Psoas muscle (tissue), 8 donors: ENCODE measurements at places on chromosomes 7 and 10. TPM values are rescaled to one million over a fixed set of nuclear protein-coding genes. Genes with fewer than 3 reads are reported as not detected.

DNA sequence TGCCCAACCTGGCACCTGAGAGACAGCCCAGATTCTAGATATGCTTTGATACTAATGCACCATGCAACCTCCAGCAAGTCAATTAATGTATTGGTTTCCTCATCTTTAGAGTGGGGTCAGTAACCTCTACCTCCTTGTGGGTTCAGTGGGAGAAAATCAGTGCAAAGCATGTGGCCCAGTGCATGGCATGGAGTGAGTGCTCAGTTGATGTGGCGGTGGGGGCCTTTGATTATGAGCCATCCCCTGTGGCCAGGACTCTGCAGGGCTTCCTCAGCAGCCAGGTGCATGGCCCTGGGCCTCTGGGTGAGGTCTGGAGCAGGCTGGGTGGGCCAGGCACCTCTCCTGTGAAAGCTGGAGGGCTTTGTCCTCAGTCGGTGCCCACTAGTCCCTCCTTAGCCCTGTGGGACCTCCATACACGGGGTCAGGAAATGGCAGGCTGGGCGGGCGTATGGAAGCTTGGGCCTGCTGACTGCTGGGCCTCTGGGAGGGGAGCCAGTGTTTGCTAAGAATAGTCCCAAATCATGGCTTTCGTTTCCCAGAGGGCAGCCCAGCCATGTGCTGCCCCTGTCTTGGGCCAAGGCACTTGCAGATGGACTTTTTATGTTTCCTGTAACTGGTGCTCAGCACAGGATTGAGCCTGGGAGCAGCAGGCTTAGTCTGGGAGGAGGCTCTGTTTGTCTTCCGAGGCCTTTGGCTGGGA lies 3.4 kb downstream of the PALD1 start:
- DNase-seq = peak; percentile 52
- H3K36me3 ChIP-seq = no peaks in the 10 kb centered on the region
- peak overlapping the region; percentile 74 for H3K27ac ChIP-seq
- no peak overlapping the region for H3K4me3 ChIP-seq

- H3K27ac ChIP-seq = no peak overlapping the region
- peaks cover 24% of the 10 kb centered on the region for H3K4me1 ChIP-seq
- DNase-seq = no peak
- H3K27me3 ChIP-seq = no peaks in the 10 kb centered on the region
- no peaks in the 10 kb centered on the region for H3K36me3 ChIP-seq
Observed at GRCh38 chr7:139571190-139571589, 47.7 kb downstream of the CLEC2L start.

Gene FOXI2
- not detected for total RNA-seq

DNA sequence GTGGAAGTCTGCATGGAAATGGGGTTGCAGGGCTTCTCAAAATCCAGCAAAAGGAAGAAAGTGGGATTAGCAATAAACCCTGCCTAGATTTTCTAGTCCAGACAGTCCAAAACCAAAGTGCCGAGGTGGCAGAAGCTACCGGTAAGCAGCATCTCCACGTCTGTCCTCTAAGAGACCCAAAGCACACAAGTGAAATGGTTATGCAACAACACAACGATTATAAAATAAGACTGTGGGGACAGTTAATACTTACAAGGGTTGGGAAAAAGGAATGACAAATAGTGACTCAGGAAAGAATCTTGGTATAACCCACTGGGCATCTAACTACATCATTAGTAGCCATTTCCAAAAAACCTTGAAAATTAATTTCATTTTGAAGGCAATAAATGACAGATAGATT lies 24.7 kb downstream of the CREB3L2 start:
- no peak overlapping the region for H3K27ac ChIP-seq
- H3K4me3 ChIP-seq = no peak overlapping the region
- H3K27me3 ChIP-seq = no peaks in the 10 kb centered on the region
- H3K36me3 ChIP-seq = no peaks in the 10 kb centered on the region

Gene VWDE
- not detected for total RNA-seq

GRCh38 chr10:2487921-2488320 lies 579.4 kb upstream of the PFKP start:
- H3K4me1 ChIP-seq = no peaks in the 10 kb centered on the region
- no peak overlapping the region for H3K4me3 ChIP-seq
- no peak overlapping the region for H3K27ac ChIP-seq
- no peak for DNase-seq
- H3K27me3 ChIP-seq = no peaks in the 10 kb centered on the region

Gene PIP
- not detected for total RNA-seq

DNA sequence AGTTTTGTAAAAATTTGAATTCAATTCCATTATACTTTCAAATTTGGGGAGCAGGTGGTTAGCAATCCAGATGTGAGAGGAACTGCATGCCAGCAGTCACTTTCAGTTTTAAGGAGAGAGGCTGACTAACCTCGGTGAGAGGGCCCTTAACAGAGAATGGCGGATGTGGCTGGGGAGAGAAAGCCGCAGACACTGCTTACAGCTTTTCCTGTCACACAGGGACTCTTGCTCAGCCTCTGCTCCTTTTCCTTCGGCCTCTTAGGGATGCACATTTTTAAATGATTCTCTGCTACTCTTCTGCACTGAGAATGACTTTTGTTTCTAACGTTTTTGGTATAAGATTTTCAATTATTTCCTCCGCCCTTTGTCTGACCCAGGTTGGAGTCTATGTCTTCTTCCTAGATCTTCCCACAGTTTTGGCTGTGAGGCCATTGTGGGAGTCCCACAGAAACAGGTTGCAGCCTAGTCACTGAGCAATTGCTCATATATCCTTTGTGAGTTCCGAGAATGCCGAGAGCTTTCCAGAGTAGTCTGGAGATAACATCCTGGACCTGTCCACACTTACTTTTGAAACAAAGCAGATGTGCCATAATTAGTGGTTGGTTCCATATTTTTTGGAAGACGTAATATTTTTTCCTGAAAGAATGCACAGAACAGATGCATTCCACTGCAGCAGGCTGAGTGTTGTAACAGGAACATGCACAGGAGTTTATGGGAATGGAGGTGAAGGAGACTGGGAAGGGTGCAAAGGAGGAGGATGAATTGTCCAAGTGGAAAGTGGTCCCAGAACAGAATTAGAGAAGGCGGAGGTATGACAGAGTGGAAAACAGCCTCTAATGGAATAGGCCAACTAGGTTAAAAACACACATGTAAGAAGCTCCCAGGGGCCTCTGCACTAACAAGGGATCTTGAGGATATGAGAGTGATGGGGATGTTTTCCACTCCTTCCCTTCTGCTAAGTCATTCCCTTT lies 168.0 kb upstream of the ZNF32 start:
- H3K27ac ChIP-seq = peak overlapping the region; percentile 11
- H3K4me3 ChIP-seq = no peak overlapping the region
- no peaks in the 10 kb centered on the region for H3K4me1 ChIP-seq

DNA sequence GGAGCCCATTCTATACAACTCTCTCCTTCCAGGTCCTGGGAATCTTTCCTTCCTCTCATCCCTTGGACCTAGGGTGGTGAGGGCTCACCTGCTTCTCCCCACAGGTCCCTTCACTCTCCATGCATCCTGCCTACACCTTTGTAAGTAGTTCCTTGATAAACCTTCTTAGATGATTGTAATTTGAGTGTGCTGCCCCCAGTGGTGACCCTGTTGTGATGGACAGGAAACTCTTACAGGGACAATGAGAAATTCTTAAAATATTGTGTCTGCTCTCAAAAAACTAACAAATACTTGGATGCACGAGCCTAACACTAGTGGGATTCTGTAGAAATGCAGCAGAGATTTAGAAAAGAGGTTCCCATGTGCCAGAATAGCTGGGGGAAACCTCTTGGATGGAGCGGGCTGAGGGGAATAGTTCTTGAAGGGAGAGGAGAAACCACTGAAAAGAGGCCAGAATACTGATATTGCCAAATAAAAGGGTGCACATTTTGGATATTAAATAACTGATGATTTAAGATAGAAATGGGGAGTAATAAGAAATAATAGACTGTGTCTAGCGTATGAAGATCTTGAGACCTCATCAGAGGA lies 6.7 kb upstream of the PAXIP1 start:
- H3K27me3 ChIP-seq = no peaks in the 10 kb centered on the region
- H3K4me1 ChIP-seq = peaks cover 2% of the 10 kb centered on the region
- no peak overlapping the region for H3K27ac ChIP-seq
- no peak for DNase-seq

GRCh38 chr7:94177441-94177840 lies 173.3 kb upstream of the BET1 start:
- no peak overlapping the region for H3K4me3 ChIP-seq
- no peak for DNase-seq
- H3K27ac ChIP-seq = no peak overlapping the region
- H3K27me3 ChIP-seq = no peaks in the 10 kb centered on the region

- no peak for DNase-seq
- H3K27me3 ChIP-seq = no peaks in the 10 kb centered on the region
- H3K27ac ChIP-seq = no peak overlapping the region
- H3K4me1 ChIP-seq = no peaks in the 10 kb centered on the region
- H3K36me3 ChIP-seq = no peaks in the 10 kb centered on the region
Observed at GRCh38 chr7:122724366-122724765, 21.6 kb upstream of the RNF148 start.

Gene PKD1L1
- 1.4 TPM for total RNA-seq

DNA sequence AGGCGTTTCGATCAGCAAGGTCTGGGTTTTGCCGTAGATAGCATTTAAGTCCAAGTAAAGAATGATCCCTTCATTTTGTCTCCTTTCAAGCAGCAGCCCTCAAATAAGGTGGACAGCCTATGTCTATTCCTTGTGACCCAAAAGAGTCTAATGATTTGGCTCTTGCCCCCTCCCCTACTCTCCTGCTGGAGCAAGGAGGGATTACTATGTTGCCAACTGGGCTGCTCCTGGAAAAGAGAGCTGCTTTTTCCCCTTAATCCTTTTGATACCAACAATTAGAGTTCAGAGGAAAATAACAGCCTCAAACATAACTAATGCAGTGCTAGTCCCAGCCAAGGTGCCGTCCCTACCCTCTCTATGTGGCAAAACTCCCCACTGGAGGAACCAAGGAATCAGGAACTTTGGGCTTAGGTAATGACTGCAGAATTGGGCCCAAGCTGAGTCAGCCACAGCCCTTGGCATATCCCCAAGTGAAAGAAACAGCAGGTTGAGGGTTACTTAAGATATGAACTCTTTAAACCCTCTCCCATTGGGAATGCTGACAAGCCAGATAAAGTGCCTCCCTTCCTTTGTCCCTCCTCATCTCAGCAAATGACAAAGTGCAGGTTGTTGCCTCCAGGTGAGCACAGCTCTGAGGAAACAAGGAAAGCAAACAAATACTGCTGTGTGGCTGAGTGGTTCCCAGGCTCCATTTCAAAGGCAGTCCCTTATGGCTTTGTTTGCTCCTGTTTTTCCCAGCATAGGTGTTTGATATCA lies 643.7 kb downstream of the INHBA start:
- no peak for DNase-seq
- H3K4me1 ChIP-seq = no peaks in the 10 kb centered on the region
- no peak overlapping the region for H3K27ac ChIP-seq

GRCh38 chr10:121310151-121310711 lies 288.0 kb downstream of the FGFR2 start:
- H3K36me3 ChIP-seq = no peaks in the 10 kb centered on the region
- no peak for DNase-seq
- H3K4me1 ChIP-seq = no peaks in the 10 kb centered on the region
- H3K27ac ChIP-seq = no peak overlapping the region

- DNase-seq = no peak
- H3K27me3 ChIP-seq = no peaks in the 10 kb centered on the region
- no peak overlapping the region for H3K27ac ChIP-seq
- no peaks in the 10 kb centered on the region for H3K4me1 ChIP-seq
- H3K4me3 ChIP-seq = no peak overlapping the region
Observed at GRCh38 chr10:8719971-8720370, 665.5 kb downstream of the GATA3 start.

DNA sequence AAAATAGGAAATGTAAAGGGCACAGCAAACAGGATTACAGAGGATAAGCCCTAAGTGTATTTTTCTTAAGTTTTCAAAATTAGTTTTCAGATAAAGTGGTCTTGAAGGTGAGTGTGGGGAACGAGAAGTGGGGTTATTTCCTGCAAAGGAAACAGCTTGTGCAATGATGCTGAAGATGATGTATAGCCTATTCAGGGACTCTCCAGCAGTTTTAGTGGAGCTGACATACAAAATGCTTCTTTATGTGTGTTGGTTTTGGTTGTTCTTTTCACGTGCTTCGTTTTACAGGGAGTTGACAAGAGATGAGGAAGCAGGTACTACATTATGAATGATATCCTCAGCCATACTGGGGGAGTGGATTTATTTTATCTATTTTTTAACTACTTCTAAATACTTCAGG lies 20.5 kb downstream of the CASD1 start:
- no peaks in the 10 kb centered on the region for H3K36me3 ChIP-seq
- no peaks in the 10 kb centered on the region for H3K27me3 ChIP-seq
- H3K4me3 ChIP-seq = no peak overlapping the region
- no peaks in the 10 kb centered on the region for H3K4me1 ChIP-seq
- H3K27ac ChIP-seq = no peak overlapping the region

Gene PRSS37
- total RNA-seq = not detected

DNA sequence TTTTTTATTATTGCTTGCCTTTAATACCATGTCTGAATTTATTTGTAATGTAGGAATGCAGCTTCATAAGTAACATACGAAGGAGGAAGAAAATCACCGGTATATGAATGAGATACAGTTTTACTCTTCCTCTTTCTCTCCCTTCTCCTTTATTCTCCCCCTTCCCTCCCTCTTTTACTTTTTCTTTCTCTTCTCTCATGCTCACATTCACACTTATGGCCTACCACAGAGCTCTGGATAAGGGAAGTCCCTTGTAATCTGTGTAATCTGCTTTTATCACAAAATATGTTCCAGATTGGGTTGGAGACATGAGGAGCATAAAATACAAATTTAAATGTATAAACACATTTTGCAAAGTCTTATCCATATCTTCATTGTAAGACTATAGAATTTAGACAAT lies 59.4 kb downstream of the MDFIC start:
- H3K36me3 ChIP-seq = no peaks in the 10 kb centered on the region
- peak overlapping the region; percentile 3 for H3K27ac ChIP-seq
- H3K4me3 ChIP-seq = peak overlapping the region; percentile 14
- no peaks in the 10 kb centered on the region for H3K27me3 ChIP-seq
- H3K4me1 ChIP-seq = peaks cover 35% of the 10 kb centered on the region
- no peak for DNase-seq

DNA sequence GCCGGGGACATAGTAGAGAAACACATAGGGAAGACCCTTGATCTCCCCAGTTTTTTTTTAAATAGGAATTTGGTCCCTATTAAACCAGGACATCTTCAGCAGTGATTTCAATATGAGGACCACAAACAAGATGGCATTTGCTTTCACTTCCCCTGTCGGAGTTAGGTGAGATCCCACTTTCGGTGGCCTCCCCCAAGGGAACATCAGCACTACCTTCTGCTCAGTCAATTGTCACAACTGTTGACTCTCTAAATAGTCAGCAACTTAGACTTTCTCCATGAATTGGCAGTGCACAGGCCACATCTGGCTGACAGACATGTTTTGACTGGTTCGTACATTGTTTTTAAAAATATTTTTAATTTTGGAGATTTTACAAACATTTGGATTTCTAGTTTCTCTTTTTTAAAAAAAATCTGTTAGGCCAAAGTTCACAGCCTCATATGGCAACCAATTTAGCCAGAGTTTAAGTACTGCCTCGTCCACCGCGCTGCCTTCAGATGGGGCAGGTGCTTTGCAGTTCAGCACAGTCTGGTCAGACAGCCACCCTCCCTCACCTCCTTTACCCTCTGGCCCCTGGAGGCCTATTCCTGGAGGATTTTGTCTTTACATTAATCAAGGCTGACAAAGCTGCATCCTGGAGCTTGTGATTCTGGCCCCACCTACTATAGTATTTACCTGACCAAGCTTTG lies 139.2 kb upstream of the PRR15 start:
- H3K27ac ChIP-seq = no peak overlapping the region
- H3K4me3 ChIP-seq = no peak overlapping the region
- H3K36me3 ChIP-seq = no peaks in the 10 kb centered on the region
- DNase-seq = no peak
